GM20000 (cell line): ENCODE measurements at places on chromosomes 7 and 10.

DNA sequence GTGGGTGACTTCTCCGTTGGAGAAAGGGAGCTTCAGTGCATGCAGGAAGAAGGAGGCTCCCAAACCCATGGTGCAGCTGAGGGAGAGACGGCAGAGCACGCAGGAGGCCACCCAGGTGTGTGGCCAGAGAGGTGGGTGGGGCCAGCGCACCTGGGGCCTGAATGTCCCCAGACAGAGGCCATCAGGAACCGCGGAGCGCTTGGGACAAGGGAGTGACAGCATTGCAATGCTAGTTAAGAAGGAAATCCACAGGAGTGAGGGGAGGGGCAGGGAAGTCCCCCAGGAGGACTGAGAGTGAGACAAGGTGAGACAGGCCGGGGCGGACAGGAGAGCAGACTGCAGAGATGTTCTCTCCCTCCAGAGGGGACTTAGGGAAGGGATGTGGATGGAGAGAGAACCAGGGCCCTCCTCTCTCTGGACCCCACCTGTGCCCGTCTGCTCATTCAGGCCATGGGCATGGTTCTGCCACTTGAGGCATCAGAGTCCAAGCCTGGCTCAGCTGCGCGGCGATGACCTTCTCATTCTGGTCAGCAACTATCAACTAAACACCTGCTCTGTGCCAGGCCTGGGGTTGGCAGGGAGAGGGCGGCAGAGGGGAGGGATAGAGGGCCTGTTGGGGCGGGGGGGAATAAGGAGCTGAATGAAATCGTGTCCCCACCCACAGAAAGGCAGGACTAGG lies 69.4 kb upstream of the COL13A1 start:
- DNase-seq = no peak

- DNase-seq = peak; percentile 56
These were observed 32.4 kb upstream of the VKORC1L1 start for GRCh38 chr7:65840446-65840845.

DNA sequence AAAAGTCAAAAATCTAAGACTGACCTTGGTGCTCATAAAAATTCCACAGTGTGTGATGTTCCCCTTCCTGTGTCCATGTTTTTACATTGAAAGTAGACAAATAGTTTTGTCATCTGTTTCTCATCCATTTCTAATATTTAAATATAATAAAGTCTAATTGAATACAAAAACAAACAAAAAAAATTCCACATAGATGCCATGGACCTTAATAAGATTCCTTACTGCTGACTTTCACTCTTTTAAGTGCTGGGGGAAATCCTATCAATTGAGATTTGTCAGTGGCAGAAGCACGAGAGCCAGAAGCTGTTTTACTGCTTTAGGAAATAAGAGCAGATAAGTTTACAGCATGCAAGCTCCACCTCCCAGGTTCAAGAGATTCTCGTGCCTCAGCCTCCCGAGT lies 310.0 kb downstream of the ABCA13 start:
- no peak for DNase-seq

DNA sequence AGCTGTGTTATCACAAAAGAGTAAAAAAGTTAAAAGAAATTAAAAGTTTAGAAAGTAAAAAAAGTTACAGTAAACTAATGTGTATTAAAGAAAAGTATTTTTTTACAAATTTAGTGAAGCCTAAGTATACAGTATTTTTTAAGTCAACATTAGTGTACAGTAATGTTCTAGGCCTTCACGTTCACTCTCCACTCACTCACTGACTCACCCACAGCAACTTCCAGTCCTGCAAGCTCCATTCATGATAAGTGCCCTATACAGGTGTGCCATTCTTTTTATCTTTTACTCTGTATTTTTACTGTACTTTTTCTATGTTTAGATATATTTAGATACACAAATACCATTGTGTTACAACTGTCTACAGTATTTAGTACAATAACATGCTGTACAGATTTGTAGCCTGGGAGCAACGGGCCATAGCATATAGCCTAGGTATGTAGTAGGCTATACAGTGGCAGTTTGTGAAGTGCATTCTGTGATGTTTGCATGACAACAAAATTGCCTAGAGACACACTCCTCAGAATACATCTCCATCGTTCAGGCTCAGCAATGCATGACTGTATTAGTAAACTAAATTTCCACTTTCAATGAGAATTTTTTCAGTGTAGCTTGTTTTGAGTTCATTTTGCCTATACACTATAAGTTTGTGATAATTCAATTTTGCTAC lies 539.9 kb upstream of the C7orf33 start:
- no peak for DNase-seq

DNA sequence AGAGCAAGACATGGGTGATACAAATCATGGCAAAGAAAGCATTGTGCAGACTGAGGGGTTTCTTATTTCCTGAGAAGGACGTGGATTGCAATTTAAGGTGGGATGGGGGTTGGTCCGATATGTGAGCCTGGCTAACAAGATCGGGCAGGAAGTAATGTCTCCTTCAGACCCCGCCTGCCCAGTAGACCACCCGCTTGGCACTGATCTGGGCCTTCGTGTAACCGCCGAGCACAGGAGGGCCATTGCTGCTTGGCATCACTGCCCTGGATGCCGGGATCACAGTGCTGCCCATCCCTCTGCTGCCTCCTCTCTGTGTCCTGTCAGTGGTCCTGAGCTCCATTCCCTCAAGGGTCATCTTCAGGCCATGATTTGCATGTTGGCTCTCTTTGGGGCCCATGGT lies 214.6 kb upstream of the ZNF32 start:
- DNase-seq = no peak

DNA sequence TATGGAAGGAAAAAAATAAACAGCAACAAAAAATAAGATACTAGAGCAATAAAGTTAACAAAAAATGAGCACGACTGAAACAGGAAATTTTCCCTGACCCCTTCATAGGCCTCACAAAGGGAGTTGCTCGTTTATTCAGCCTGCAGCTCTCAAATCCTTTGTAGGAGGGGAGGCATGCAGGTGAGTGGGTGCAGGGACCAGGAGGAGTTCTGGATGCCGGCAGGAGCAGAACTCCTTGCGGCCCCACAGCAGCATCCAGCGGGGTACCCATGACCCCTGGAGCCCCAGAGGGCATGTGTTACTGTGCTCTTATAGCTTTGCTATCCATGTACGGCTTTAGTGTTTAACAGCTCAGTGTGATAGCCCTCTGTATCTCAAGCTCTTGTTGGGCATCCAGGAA lies 5.8 kb downstream of the TAS2R39 start:
- no peak for DNase-seq

GRCh38 chr7:130641497-130641896 lies 27.1 kb downstream of the COPG2 start:
- no peak for DNase-seq

DNA sequence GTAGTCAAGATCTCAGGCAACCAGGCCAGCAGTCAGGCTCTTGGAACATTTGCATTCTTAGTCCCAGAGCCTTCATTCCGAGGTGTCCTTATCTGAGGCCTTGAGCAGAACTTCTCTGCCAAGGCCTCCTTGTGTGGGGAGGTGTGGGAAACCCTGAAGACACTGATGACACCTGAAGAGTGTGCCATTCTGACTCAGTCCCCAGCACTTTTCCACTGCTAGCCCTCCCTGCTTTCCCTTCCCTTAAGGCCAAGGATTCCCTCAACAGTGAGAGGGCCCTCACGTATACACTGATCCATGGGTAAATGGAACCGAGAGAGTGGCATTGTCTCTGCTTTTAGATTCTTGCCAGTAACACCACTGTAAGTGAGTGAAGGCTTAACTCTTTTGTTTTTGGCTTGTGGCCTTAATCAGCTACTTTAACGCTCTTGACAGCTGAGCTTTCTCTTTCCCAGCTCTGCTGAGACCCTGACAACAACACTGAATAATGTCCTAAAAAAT lies 30.3 kb downstream of the TRDMT1 start:
- no peak for DNase-seq

- no peak for DNase-seq
These were observed 673.7 kb downstream of the SUGCT start for GRCh38 chr7:40808378-40808942.

DNA sequence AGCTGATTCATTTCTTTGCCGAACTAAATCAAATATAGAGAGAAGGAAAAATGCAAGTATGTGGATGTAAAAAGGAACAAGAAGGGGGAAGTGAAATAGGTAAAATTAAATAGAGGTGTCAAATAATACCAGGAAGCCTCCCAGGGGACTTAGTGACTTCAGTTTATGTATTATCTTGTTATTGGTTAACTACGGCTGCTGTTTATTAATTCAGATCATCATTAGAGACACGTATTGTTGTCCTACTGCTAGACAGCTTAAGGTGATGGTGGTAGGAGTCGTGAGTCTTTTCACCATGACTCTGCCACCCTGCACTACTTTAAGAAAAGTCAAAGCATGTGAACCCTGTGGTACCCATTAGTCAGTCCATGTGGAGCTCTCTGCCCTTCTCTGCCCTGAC lies 289.1 kb downstream of the PRKG1 start:
- DNase-seq = no peak

GRCh38 chr10:112359606-112360307 lies 14.2 kb upstream of the ACSL5 start:
- DNase-seq = no peak

GRCh38 chr7:75064801-75065200 lies 8.8 kb downstream of the RCC1L start:
- DNase-seq = no peak

- DNase-seq = no peak
These were observed 38.6 kb downstream of the NRP1 start for GRCh38 chr10:33295851-33296250.

DNA sequence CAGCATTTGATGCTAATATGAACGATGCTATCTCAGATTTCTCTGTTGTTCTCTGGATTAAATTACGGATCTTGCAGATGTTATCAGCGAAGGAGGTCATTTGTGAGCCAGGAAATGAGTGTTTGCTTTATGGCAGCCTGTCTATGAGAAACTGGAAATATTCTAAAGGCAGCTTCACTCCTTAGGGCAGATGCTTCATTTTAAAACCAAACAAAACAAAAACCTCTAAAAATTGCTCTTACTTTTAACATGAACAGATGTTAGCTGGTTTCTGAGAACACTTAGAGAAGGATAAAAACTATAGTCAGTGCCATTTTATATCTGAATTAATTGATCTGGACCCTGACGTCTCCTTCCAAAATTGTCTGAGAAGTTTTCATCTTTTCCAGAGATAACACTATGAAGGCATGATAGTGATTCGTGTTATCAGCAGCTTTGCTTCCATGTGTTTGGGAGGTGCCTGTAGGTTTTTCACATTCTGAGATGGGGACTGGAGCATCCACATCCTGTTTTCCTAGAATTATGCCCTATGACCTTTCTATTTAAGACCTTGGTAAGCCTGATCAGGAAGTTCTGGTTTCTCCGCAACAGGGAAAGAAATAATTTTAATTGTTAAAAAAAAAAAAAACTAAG lies 53.1 kb downstream of the CPED1 start:
- DNase-seq = no peak

- no peak for DNase-seq
These were observed 109.2 kb downstream of the CTTNBP2 start for GRCh38 chr7:117764031-117764430.
